ENCODE measurements at places on chromosomes 12 and 14.
A peak's percentile ranks its signal among the peaks of the same experiment; 100 is the strongest.

- DNase-seq, result no peak
These were observed 81.4 kb downstream of the BBS10 start for GRCh38 chr12:76266797-76267196.

DNA sequence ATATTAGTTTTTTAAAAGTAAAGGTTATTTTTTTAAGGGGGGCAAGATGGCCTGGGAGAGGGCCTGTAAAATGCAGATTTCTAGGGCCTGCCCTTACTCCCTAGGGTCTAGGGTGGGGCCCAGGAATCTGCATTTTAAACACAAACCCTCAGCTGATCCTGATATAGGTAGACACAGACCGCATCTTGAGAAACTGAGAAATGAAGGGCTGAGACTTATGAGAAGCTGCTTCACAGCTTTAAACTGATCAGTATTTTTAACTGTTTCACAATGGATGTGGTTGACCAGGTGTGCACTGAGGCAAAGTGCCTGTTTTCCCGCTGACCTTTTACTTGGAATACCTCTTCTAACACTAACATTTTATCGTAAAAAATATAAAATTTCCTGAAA is 84.0 kb downstream of the CCDC88C start:
- DNase-seq, result no peak

GRCh38 chr12:114275086-114275485 is 130.9 kb downstream of the TBX5 start:
- no peak for DNase-seq

- no peak for DNase-seq
These were observed 130.1 kb downstream of the PRKCH start for GRCh38 chr14:61451491-61451890.

DNA sequence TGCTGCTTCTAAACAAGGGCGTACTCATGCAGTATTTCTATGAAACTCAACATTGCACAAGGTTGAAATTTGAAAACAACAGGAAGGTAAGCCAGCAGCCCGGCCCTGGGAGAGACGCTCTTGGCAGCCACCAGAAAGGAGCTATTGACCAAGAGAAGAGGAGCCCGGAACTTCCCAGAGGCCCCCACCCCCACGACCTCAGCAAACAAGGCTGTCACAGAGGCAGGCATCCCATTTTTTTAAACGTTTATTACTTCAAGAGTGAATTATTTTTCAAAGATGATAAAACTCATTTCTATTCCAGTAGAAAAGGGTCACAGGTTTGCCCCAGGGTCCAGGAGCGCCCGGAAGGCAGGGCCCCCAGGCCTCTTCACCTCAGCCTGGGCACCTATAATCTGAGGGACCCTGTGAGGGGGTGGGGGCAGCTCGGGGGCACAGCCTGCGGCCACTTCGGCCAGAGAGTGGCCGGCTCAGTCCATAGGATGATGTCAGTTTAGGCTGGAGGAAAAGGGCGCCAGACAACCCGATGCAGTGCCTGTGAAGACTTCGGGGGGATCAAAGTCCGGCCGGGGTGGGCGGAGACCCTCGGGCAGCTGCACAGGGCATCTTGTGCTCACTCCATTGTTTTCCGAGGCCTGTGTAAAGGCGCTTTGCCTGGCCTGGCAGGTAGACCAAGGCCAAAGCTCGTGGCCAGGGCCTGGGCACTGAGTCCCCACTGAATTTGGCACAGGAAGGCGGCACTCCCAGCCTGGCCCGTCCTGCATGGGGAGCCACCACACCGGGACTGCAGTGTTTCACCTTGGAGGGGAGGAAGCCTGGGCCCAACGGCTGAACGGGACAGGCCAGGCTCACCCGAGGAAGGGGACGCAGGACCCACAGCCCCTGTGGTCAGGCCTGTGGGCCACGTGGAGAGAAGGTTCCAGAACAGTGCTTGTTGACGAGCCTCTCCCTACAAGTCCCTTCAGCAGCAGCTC is 86.0 kb downstream of the SCARB1 start:
- no peak for DNase-seq

- DNase-seq, result no peak
These were observed 13.5 kb upstream of the TNFAIP2 start for GRCh38 chr14:103109535-103110441.

GRCh38 chr12:64560396-64561301 is 49.6 kb upstream of the RASSF3 start:
- DNase-seq, result no peak

- no peak for DNase-seq
These were observed 70.2 kb downstream of the STXBP6 start for GRCh38 chr14:24979725-24980239.

- DNase-seq, result no peak
These were observed 31.8 kb downstream of the TMEM229B start for GRCh38 chr14:67456732-67457131.

DNA sequence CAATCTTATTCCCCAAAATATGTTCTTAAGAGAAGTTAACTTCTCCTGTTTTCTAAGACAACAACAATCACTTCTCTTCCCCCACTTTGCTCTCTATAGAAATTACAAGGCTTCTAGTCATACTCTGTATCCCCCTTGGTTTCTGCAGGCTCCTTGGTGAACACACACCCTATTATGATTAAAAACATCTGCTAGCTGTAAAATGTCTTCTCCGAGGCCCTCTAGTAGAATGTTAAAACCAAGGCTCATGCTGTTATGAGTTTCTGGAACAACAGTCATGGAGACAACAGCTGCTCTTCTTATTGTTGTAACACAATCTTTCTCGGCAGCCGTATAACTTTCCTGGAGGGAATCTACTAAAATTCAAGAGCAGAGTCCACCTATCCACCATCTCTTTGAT is 397.5 kb upstream of the CCDC196 start:
- no peak for DNase-seq

- DNase-seq, result no peak
These were observed 15.4 kb downstream of the PDE1B start for GRCh38 chr12:54564768-54565167.

GRCh38 chr12:85466890-85467289 is 186.9 kb downstream of the ALX1 start:
- DNase-seq, result no peak

GRCh38 chr12:104737791-104738301 is 220.2 kb downstream of the SLC41A2 start:
- no peak for DNase-seq

- peak; percentile 63 for DNase-seq
These were observed at the start of gene CRIP2 for GRCh38 chr14:105474483-105475268. CRIP2 (plus strand) TSS chr14:105474821; CDS start chr14:105474863, 42 bp downstream.

- DNase-seq, result no peak
These were observed 3.1 kb upstream of the IGF1 start for GRCh38 chr12:102483466-102483865.

DNA sequence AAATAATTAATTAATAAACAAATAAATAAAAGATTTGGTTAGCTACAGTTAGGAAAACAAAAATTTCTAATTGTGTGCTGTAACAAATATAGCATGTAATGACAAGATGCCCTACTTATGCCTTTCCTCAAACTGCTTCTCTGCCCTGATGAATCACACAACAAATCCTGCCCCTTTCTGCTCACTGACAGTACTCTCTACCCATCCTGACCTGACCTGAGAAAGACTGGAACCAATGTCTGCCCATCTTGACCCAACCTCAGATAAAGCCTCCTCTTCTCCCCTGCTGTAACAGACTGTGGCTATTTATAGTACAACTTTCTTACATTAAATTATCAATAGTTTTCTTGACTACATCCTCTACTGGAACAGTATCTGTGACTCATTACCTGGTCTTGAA is 43.7 kb downstream of the PPP1R13B start:
- DNase-seq, result no peak
